ENCODE measurements at places on chromosomes 16 and 17.

GRCh38 chr16:48489376-48489775 is 104.2 kb upstream of the SIAH1 start:
- DNase-seq, result no peak

- peak; percentile 40 for DNase-seq
These were observed 76.4 kb downstream of the MRC2 start for GRCh38 chr17:62703776-62704380.

- no peak for DNase-seq
These were observed 82.2 kb downstream of the CMC2 start for GRCh38 chr16:80924372-80924978.

DNA sequence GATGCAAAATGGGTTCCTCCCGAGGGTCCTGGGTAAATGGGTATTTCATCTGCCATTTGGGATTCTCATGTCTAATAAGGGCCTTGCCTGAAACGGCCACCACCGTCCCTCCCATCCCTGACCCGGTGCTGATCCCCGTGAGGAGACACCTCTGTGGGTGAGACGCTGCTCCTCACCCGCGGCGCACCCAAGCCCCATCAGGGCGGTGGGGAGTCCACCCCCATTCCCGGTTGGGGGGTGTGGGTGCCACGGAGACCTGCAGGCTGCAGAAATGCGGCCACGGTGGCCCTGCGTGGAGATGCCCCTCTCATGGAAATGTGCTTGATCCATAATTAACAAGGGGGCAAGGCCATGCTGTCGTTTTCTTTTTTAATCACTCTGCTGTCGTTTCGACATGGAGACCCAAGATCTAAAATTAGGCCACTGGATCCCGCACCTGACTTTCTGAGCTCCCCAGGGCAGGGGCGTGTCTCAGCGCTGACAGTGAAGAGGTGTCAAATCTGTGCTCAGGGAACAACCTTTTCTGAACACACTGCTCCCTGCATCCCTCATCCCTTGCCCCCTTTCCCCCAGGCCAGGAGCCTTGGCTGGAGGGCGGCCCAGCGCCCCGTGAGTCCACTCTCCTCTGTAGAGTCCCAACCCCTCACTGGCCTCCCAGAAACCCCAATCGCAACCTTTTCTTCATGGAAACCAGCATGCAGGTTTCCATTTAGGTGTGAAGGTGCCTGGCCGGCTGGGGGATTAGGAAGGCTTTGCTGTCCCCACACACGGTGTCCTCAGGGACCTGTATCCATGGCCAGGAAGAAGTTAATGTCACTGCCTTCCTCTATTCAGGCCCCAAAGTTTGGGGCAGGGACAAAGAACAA is 38.9 kb downstream of the PEMT start:
- no peak for DNase-seq

- no peak for DNase-seq
These were observed 127.8 kb upstream of the CDC42EP4 start for GRCh38 chr17:73439597-73439996.

DNA sequence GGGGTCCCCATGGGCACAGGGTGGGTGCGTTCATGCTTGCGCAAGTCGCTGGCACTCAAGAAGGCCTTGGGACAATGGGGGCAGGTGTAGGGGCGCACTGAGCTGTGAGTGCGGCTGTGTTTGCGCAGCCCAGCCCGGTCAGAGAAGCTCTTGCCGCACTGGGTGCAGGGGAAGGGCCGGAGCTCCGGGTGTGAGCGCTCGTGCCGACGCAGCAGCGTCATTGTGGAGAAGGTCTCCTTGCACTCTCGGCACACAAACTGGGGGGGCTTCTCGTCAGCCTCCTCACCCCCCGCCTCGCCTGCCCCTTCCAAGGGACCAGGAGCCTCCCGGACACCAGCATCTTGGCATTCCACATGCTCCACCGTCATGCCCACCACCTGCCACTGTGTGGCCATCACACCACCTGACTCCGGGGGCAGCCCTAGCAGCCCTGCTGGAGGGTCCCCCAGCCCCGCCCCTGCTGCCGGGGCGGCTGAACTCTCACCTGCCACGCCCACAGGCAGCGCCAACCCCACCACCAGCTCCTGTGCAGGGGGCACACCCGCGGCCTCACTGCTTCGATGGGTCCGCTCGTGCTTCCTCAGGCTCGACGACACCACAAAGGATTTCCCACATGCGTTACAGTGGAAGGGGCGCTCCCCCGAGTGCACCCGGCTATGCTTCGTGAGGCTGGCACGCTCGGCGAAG is 12.8 kb downstream of the ZNF668 start:
- DNase-seq, result no peak

DNA sequence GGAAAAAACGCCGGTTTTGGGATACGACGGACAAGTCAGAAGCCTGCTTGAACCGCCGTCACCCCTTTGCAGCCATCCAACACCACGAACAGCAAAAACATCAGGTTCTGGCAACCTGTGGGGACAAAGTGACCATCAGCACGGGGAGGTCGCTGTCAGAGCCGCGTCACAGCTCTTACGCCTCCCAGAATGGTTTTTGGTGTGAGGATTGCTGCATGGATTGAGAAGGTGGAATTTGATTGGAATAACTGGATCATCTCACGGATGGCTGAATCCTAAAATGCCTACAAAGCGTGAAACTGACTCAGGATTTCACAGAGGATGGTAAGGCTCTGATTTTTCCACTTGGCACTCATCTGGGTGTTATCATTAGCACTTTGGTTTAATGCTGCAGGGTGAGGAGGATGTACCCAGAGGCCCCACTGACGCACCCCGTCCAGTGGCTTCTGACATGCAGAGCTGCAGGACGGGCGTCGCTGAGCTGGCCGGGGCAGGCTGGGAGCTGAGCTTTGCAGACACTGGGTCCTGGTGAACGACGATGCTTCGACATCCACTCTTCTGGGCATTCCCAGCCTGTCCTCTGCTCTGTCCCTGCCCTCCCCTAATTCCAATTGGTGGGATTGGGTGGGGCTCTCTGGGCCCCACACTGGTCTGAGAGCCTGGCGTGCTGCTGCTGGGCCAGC is 73.4 kb upstream of the CREBBP start:
- no peak for DNase-seq

DNA sequence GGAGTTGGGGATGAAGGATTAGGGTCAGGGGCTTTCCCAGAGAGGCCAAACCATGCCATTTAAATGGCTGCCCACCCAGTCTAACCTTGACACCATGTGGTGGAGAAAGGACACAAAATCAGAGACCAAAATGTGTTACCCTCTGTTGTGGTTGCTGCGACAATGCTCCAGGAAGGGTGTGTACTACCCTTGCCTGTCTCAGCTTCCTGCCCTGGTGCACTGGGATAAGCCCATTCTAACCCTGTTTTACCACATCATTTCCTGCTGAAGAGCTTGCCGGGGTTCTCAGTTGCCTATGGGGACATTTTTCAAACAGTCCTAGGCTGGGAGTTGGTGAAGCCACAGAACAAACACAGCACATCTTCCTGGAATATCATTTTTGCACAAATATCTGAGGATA is 4.9 kb downstream of the OR4D1 start:
- DNase-seq, result no peak

DNA sequence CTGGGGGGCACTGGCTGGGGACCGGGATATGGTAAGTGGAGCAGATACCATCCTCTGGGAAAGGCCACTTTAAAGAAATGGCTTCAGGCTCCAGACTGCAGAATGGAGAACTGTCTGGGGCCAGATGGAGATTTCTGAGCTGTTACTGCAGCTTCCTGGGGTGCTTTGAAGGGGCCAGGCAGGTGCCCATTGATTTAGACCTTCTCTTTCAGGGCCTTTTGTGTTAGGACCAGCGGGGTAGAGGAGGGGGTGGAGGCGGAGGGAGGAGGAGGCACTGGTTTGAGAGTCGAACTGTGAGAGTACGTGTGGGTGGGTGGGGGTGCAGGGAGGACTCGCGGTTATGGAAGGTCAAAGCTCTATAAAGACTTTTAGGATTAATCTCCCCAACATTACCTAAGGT is 11.4 kb downstream of the NECAB2 start:
- DNase-seq, result no peak

GRCh38 chr17:21419299-21420239 is 43.4 kb downstream of the KCNJ12 start:
- peak; percentile 25 for DNase-seq

DNA sequence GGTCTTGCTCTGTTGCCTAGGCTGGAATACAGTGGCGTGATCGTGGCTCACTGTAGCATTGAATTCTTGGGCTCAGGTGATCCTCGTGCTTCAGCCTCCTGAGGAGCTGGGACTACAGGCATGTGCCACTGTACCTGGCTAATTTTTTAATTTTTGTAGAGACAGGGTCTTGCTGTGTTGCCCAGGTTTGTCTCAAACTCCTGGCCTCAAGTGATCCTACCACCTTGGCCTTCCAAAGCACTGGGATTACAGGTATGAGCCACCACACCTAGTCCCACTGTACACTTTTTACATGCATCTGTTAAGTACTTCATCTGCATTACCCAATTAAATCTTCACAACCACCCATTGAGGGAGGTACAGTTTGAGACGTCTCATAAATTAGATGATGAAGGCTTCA is 12.4 kb downstream of the TNRC6A start:
- DNase-seq, result no peak

- no peak for DNase-seq
These were observed 3.8 kb upstream of the ICAM2 start for GRCh38 chr17:64024215-64024654.

GRCh38 chr17:67891481-67892119 is 66.3 kb downstream of the BPTF start:
- DNase-seq, result no peak

DNA sequence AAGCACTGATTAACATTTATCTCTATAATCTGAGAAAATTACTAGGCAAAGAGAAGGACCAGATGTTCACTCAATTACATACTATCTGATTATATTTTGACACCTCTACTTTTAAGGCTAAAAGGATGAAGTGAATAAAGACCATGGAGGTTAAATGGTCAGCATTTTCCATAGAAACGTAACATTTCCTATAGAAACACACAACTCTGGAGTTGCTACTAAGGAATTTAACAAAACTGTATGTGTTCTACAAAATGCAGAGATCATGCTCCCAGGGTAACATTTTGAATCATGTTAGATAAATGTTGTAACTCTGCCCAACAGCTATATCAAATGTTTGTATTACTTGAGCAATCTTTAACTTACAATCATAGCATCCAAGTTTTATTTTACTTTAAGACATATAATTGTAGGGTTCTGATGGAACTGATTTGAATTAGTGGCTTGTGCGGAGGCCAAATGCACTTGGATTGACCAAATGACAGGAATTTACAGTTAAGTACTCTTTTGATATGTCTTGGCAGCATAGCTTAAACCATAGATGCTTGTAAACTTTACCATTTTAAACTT is 97.7 kb downstream of the RPGRIP1L start:
- no peak for DNase-seq

GRCh38 chr17:29582772-29583171 is 6.7 kb downstream of the GIT1 start:
- no peak for DNase-seq

GRCh38 chr16:48608452-48608851 is 1.5 kb downstream of the N4BP1 start:
- no peak for DNase-seq

- no peak for DNase-seq
These were observed 515 bp downstream of the CBFA2T3 start for GRCh38 chr16:88976366-88977017.

DNA sequence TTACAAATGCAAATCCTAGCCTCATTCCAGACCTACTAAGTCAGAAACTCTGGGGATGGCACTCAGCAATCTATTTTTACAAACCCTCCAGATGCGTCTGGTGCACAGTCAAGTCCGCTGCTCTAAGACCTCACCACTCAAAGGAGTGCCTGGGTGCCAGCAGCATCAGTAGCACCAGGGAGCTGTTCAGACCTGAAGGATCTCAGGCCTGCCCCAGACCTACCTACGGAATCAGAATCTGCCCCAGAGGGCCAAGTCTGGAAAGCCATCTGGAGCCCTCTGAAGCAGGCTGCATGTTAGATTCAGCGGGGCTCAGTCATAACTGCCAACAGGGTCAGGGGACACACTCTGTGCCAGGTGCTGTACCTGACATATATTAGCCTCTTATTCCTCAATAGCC is 17.6 kb downstream of the MEOX1 start:
- DNase-seq, result no peak

DNA sequence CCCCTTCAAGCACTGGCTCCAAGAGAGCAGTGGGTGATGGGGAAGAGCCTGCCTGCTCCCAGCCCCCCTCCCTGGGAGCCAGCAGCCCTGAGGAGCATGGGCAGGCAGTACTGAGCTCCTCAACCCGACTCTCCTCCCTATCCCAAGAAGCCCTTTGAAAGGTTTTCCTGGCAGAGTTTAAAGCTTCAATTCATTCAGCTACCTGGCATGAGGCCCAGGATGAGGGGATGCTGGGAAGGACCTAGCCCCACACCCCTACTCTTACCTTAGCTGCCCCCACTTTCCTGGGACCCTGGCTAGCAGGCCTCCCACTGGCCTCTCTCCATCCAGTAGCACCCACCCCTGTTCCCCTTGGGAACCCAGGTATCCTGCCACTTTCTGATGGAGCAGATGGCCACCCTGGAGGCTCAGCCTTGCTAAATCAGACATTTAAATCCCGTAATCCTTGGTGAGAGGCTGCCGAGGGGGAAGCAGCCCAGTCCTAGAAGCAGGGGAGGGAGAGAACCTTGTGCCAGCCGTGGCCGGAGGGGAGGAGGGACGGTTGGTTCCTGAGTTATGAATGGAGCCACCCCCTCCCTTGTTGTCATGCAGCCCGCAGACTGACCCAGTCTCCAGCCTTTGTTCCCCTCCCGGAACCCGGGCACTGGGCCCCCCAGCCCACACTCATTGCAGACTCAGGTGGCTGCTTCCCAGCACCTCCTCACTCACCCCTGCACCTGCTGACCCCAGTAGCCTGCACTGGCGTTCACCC is 17.1 kb downstream of the ATP1B2 start:
- DNase-seq, result no peak

DNA sequence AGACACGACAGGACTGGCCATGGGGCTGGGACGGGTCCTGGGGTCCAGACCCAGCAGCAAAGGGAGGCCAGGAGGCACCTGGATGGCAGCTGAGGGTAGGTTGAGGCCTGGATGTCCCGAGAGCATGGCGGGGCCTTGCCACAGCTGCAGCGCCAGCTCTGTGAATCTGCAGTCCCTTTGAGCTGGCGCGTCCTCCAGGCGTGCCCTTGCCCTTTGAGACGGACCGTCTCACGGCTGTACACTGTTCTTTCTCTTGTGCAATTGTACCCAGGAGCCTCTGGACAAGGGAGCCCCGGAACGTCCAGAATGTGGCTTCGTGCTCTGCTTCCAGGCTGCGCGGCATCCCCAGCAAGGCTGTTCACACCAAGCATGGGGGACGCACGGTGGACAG is 69.5 kb upstream of the CIBAR2 start:
- no peak for DNase-seq

DNA sequence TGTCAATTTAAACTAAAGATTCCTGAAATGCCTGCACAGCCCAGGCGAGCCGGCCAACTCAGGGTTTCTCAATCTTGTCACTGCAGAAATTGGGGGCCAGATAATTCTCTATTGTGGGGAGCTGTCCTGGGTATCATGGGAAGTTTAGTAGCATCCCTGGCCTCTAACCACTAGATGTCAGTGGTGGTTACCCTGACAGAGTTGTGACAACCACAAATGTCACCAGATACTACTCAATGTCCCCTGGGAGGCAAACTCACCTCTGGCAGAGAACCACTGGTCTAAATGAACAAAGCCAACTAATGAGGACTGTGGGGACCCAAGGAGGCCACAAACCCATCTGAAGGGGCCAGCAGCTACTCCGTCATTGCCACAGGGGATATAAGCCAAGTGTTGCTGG is 90.9 kb downstream of the MYH11 start:
- no peak for DNase-seq
